ENCODE measurements at places on chromosomes 7 and 10. TPM values are rescaled to one million over a fixed set of nuclear protein-coding genes. Genes with fewer than 3 reads are reported as not detected.
A peak's percentile ranks its signal among the peaks of the same experiment; 100 is the strongest.

The DNAJB9 gene
- 7.8 TPM for polyA plus RNA-seq

The OR2F2 gene
- not detected for polyA plus RNA-seq

The NPTX2 gene
- polyA plus RNA-seq: 4.7 TPM

The SCRN1 gene
- polyA plus RNA-seq: 9.0 TPM

- DNase-seq: no peak
These were observed 23.3 kb upstream of the CRHR2 start for GRCh38 chr7:30705596-30705995.

DNA sequence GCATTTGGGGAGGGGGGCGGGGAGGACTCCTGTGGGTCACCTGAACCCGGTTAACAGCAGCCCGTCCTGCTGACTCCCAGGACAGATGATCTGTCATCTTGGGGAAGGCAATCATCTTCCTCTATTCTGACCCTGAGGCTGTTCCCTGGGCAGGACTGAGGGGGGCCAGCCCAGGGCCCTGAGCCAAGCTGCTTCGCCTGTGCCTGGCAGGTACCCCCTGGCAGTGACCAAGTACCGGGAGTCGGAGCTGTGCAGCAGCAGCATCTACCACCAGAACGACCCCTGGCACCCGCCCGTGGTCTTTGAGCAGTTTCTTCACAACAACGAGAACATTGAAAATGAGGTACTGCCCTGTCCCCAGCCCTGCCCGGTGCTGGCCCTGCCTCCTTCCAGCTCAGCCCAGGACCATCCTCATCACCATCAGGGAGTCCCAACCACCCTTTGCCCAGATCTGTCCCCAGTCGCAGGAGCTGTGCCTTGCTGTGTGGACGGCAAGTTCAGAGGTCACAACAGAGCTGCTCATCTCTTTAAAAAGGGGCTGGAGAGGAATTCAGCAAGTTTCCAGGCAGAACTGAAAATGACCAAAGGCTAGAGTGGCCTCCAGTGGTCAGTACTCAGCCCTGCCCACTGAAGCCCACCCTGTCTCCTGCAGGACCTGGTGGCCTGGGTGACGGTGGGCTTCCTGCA, 8.1 kb downstream of the AOC1 start:
- DNase-seq: peak; percentile 43

DNA sequence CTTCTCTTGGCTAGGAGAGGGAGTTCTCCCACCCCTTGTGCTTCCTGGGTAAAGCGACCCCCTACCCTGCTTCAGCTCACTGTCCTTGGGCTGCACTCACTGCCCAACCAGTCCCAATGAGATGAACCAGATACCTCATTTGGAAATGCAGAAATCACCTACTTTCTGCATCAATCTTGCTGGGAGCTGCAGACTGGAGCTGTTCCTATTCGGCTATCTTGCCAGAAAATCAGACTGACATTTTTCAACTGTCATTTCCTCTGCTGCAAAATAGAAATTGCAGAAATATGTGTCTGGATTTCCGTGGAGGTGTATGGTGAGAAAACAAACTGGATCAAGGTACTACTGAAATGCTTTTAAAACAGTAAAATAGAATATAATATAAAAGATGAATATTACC, 43.0 kb upstream of the CYP2C18 start:
- DNase-seq: no peak

- DNase-seq: no peak
These were observed 129.3 kb upstream of the PHYHIPL start for GRCh38 chr10:59047180-59047579.

DNA sequence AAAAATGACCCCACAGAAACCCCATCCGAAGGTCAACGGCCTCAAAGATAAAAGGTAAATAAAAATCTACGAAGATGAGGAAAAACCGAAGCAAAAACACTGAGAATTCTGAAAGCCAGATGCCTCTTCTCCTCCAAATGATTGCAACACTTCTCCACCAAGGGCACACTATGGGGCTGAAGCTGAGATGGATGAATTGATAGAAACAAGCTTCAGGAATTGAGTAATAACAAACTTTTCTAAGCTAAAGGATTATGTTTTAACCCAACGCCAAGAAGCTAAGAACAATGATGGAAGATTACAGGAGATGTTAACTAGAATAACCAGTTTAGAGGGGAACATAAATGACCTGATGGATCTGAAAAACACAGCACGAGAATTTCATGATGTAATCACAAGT, 127.8 kb downstream of the MACC1 start:
- no peak for DNase-seq

- no peak for DNase-seq
These were observed 394.6 kb downstream of the SDK1 start for GRCh38 chr7:3695602-3696001.

GRCh38 chr7:106127984-106128780, 16.1 kb upstream of the SYPL1 start:
- DNase-seq: no peak

GRCh38 chr7:129222064-129222463, 2.8 kb upstream of the AHCYL2 start:
- DNase-seq: peak; percentile 14
